ENCODE measurements at places on chromosomes 7 and 10. TPM values are rescaled to one million over a fixed set of nuclear protein-coding genes. Genes with fewer than 3 reads are reported as not detected.

DNA sequence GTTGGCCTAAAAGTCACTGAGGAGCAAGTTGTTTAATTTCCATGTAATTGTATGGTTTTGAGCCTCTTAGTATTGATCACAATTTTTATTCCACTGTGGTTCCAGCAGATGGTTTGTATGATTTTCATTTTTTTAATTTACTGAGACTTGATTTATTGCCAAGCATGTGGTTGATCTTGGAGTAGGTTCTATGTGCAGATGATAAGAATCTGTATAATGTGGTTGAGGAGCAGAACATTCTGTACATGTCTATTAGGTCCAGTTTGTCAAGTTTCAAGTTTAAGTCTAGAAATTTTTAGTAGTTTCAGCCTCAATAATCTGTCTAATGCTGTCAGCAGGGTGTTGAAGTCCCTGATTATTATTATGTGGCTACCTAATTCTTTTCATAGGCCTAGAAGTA lies 22.7 kb upstream of the ZWINT start:
- DNase-seq, result no peak

The SORCS1 gene
- total RNA-seq, result 2.1 TPM

The ATP6V0E2 gene
- 55.7 TPM for total RNA-seq

The ZNF467 gene
- 0.48 TPM for total RNA-seq

Data from kidney epithelial cell (primary cell).